ENCODE measurements at places on chromosomes 5 and 9.

- peaks cover 8% of the 10 kb centered on the region for H3K4me1 ChIP-seq
- H3K27me3 ChIP-seq: no peaks in the 10 kb centered on the region
- DNase-seq: no peak
- H3K4me3 ChIP-seq: no peak overlapping the region
- no peak overlapping the region for H3K27ac ChIP-seq
Observed at GRCh38 chr5:76358-77169, 15.4 kb upstream of the PLEKHG4B start.

GRCh38 chr9:83024506-83025125 is 38.3 kb downstream of the RASEF start:
- H3K36me3 ChIP-seq: no peaks in the 10 kb centered on the region
- no peaks in the 10 kb centered on the region for H3K27me3 ChIP-seq
- H3K27ac ChIP-seq: no peak overlapping the region
- H3K4me3 ChIP-seq: no peak overlapping the region

DNA sequence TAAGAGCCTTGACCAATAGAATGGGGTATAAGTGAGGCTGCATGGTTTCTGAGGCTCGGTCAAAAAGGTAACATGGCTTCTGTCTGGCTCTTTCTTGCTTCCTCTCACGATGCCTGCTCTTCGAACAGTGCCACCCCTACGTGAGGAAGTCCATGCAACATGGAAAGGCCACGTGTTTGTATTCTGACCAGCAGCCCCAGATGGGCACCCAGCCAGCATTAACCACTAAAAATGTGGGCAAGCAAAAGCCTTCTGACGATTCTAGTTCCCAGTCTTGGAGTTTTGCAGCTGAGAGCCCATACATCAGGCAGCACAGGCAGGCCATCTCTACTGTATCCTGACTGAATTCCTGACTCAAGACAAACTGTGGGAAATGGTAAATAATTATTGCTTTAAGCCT is 24.2 kb upstream of the NREP start:
- no peak overlapping the region for H3K27ac ChIP-seq
- H3K36me3 ChIP-seq: no peaks in the 10 kb centered on the region
- no peaks in the 10 kb centered on the region for H3K27me3 ChIP-seq
- DNase-seq: no peak
- H3K4me3 ChIP-seq: no peak overlapping the region

GRCh38 chr9:97705354-97705950 is 8.3 kb upstream of the XPA start:
- DNase-seq: no peak
- H3K36me3 ChIP-seq: no peaks in the 10 kb centered on the region
- no peaks in the 10 kb centered on the region for H3K27me3 ChIP-seq
- H3K4me3 ChIP-seq: no peak overlapping the region
- H3K27ac ChIP-seq: no peak overlapping the region

DNA sequence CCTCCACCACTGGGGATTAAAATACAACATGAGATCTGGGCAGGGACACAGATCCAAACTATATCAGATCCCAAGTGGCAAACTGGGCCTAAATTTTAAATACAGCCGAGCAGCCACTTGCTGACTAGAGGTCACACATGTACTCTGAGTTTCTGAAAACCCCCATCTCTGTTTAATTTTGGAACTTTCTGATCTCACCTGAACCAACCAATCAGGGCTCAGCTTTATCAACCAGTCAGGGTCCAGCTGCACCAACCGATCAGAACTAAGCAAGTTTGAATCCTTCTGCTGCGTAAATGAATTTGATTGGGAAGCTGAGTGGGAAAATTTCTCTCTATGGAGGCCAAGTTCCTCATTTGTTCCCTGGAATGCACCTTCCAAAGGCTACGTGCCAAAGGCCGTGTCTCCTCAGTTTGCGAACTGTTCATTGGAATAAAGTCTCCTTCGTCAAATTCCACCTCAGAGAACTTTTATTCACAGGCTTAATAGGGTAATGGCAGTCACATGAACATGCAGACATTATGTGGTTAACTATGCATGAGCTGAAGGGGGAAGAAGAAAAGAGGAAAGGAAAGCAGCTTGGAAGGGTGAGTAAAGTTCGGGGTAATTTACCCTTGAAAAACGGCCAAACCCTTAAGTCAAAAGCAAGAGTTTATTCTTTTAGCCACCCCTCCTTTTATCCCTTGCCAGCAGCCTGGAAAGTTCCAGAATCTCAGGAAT is 3.7 kb downstream of the CD180 start:
- no peaks in the 10 kb centered on the region for H3K27me3 ChIP-seq
- no peak overlapping the region for H3K4me3 ChIP-seq
- H3K4me1 ChIP-seq: no peaks in the 10 kb centered on the region
- DNase-seq: no peak
- no peaks in the 10 kb centered on the region for H3K36me3 ChIP-seq
- no peak overlapping the region for H3K27ac ChIP-seq

All from iPS DF 6.9 (cell line).